Frontal cortex (tissue), 4 donors: ENCODE measurements at places on chromosomes 12 and 14. TPM values are rescaled to one million over a fixed set of nuclear protein-coding genes. Genes with fewer than 3 reads are reported as not detected.

The HOXC6 gene
- not detected for total RNA-seq

The MMP17 gene
- total RNA-seq, result 38.7 TPM

The BAZ1A gene
- total RNA-seq, result 18.3 TPM

The ALX1 gene
- under 0.01 TPM for total RNA-seq

The WNT1 gene
- total RNA-seq, result not detected

The OASL gene
- total RNA-seq, result not detected

The TAS2R19 gene
- total RNA-seq, result 6.9 TPM

The DEPDC4 gene
- 2.4 TPM for total RNA-seq

The KRT80 gene
- not detected for total RNA-seq

The ABCC9 gene
- total RNA-seq, result 13.0 TPM

The CRIP1 gene
- not detected for total RNA-seq

The CYP46A1 gene
- 4.5 TPM for total RNA-seq

The SYNDIG1L gene
- 6.9 TPM for total RNA-seq

The TMPRSS12 gene
- not detected for total RNA-seq

The PRPF40B gene
- 19.2 TPM for total RNA-seq

The SLC41A2 gene
- 147 TPM for total RNA-seq

The RBP5 gene
- not detected for total RNA-seq

The PPP1R36 gene
- 0.82 TPM for total RNA-seq

The C12orf60 gene
- 1.6 TPM for total RNA-seq

The PRR4 gene
- 1.2 TPM for total RNA-seq

The SLC10A1 gene
- not detected for total RNA-seq

The SLC2A3 gene
- 50.5 TPM for total RNA-seq

The POTEG gene
- not detected for total RNA-seq

The HOXC9 gene
- not detected for total RNA-seq

The KRT71 gene
- not detected for total RNA-seq

The KCNC2 gene
- total RNA-seq, result 22.4 TPM

The BHLHE41 gene
- total RNA-seq, result 0.41 TPM

The TGM1 gene
- total RNA-seq, result 0.82 TPM

The SPX gene
- 0.41 TPM for total RNA-seq

The HPD gene
- total RNA-seq, result not detected

The IFT81 gene
- 118 TPM for total RNA-seq

The NDRG2 gene
- total RNA-seq, result 92.9 TPM

The KRT6C gene
- total RNA-seq, result not detected
